ENCODE measurements at places on chromosomes 11 and 22.

- DNase-seq = no peak
Observed at GRCh38 chr22:32608494-32608893, 133.9 kb downstream of the FBXO7 start.

DNA sequence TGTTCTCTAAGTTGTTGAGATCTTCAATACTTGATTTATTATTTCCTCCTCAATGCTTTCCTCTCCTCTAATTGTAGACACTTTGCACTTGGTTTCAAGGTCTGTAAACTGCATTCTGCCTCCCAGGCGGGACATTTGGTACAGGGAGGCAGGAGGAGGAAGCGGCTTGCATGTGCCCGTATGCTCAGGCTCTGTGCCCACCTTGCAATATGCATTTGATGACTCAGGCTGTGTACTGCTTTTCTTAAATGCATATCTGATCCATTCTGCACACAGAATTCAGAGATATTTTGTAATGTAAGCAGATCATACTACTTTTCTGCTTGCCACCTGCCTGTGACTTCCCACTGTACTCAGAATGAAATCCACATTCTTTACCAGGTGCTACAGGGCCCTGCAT is 55.0 kb downstream of the FZD4 start:
- no peak for DNase-seq

DNA sequence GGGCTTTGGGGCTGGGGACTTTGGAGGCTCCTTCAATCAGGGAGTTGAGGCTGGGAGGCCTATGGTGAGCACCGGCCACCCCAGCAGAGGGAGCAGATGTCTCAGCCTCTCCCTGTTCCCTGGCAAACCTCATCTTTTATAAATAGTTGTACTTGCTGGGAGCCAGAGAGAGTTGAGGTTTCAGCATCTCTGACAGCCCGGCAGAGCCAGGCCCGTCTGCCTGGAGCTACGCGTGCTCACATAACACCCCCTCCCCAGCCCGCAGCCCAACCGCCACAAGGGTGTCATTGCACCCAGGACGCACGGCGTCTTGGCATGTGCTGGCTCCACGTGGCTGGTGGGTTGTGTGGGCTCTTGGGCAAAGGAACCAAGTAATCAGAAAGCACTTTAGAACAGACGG is 127.1 kb downstream of the CHST1 start:
- no peak for DNase-seq

DNA sequence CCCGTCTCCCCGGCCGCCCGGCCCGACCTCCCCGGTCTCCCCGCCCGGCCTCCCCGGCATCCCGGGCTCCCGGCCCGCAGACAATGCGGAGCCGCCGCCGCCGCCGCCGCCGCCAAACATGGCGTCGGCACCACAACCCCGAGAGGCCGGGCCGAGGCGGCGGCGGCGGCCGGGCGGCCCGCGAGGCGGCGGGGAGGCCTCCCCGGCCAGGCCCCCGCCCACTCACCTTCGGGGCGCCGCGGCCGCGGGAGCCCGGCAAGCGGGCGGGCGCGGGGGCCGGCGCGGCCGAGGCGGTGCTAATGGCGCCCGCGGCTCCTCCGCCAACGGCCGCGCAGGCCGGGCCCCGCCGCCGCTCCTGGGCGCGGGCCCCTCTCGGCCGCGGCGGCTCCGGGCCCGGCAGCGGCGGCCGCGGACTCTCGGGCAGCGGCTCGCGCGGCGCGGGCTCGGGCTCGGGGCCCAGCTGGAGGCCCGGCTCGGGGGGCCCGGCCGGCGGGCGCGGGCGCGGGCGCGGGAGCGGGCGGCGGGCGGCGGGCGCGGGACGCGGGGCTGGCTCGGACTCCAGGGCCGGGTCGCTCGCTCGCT is 311 bp downstream of the BRD1 start:
- DNase-seq = no peak

DNA sequence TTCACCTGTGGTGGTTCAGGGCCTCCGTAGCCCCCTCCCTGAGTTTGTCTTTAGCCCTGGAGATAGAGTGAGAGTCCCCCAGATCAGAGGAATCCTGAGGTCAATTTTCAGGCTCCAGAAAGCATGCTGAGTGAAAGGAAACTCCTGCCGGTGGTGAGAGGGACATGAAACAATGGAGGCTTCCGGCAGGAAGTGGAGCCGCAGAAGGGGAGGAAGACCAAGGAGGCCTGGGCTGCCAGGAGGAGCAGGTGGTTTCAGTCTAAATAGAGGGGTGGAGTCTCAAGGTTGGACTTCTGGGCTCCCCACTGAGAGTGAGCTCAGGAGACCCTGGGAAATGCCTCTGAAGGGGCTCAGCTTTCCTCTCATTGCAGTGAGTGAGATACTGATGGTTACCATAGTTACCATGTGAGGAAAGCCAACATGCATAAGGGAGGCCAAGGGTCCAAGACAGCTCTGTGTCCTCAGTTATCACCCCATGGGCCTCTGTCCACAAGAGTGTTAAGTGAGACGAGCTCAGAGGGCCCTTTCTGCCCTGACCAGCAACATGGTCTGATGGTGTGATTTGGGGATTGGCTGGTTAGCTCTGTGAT is 10.7 kb downstream of the SLCO2B1 start:
- DNase-seq = no peak

DNA sequence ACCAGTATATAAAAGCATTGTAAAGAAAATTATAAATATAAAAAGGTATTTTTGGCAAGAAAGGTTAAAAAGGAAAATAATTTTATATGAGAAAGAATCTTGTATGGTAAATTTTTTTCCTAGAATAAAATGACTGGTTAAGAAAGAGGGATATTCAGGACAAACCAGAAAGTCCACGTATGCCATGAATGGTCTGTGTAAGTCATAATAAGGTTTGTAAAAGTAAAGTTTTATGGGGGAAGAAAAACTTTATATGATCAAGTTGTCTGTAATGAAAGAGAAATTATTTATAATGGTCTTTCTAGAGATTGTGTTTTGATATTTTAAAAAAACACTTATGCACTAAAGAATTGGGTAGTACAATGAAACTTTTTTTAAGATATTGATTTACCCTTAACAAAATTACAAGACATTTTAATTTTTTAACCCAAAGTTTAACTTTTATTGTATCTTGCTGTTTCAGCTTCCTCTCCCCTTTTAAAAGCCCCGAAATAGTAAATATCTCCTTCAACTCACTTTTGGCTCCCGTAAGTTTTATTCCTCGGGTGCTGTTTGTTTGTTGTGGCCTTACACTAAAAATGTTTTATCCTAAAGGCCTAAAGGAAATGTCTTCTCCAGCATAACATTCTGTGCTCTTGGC is 47.7 kb downstream of the AMOTL1 start:
- DNase-seq = no peak

DNA sequence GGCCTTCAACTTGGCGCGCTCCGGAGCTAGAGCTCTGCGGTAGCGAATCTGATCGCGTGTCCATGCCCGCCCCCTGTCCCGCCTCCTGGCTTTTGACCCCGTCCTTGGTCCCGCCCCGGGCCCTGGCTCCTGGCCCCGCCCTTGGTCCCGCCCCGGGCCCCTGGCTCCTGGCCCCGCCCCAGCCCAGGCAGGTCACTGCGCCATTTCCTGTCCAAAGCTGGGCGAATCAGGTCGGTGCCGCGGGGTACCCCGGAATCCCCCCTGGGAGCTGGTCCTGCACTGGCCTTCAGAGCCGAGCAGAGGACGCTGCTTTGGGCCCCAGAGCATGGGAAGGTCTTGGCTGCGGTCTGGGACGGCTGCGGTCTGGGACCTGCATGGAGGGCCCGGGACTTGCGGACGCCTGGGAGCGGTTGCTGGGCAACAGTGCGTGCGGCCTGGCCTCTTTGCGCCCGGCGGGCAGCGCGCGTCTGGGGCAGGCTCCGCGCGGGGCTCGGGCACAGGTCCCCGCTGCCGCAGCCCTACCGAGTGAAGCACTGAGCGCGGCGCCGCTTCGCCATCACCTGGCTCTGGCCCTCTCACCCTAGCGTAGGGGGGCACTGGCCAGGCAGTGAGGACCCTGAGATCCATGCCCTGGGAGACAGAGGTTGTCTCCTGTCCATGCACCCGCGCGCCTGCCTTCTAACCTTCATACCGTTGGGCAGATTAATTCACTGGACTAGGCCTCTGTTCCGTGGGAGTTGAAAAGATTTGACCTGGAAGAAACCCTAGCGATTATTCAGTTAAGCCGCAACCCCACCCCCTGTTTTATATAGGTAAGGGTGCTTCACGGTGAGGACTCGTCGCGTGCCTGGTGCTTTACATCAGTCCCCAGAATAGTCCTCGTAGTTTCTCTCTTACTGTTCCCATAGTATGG is at the start of gene TTC12:
Gene TTC12, plus strand, starts transcription at position 195 of the 913 bp plus-strand sequence. CDS start 1,675 bp downstream, outside the sequence.
- peak; percentile 59 for DNase-seq

GRCh38 chr22:40018051-40018450 is 23.3 kb downstream of the FAM83F start:
- DNase-seq = no peak

DNA sequence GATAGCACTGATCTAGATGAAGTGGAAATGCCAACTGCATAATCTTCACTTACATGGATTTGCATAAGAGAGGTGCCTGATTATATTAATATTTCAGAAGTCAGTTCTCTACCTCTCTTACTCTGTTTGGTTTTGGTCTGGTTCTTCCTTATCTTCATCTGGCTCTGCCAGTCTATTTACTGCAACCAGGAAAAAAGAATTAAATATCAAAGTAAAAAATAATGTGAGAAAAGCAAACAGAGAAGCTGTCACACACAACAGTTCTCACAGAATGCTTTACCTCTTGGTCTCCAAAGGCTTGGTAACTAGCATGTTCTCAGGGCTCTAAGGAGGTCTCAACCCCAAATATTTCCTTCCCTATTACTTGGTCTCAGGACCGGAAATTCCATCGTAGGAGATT is 6.7 kb downstream of the VSIG10L2 start:
- DNase-seq = no peak

- DNase-seq = no peak
Observed at GRCh38 chr11:12330485-12331231, 46.7 kb upstream of the PARVA start.

DNA sequence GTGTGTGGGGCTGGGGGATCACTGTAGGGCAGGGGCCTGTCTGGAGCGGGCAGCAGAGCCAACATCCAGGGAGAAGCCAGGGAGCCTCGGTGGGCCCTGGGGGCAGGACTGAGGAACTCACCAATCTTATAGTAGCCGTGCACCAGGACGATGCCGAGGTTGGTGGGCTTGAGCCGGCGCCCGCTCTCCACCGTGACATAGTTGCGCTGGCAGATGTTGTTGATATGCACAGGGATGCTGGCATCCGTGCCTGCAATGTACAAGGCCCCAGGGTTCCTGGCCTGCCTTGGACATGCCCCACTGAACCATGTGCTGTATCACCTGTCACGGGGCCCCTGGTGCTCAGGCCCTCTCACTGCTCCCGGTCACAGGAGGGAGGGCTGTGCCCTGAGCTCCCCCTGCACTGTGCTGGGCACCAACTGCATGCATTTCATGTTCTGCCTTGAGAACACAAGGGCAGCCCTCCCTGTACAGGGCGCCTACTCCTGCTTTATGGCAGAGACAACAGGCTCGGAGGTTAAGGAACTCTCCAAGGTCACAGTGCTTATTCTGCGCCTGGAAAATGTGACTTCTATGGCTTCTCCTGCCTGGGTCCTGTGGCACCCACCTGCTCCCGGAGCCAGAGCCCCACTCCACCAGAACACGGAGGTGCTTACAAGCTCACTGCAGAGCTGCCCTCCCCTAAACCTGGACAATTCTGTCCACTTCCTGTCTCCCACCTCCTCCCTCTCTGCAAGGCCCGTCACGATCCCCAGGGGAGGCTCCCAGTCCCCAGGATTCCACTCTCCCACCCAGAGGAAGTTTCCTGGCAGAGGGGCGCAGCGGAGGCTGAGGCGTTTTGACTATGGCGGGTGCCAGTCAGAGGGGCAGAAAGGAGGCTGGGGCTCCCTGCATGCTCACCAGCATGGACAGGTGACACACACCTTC is 7.8 kb upstream of the PPM1F start:
- DNase-seq = no peak

GRCh38 chr11:4677948-4678347 is 19.7 kb downstream of the OR51E2 start:
- DNase-seq = no peak
